Fibroblast of skin of left quadriceps (primary cell): ENCODE measurements at places on chromosomes 12 and 14.

DNA sequence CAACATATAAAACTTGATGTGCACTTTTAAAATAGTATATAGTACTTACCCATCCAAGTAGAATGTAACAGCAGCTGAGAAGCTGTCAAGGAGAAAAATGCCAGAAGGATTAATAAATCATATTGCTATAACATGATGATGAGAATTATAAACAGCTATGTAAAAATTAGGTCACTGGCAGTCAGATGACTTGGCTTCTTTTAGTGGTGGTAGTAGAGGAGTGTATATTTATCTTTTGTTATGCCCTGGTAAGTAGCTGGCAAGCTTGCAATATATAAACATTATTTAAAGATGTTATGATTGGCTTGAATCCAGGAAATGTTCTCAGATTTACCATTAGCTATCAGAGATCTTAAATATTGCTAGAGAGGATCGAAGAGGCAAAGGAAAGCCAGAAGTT is 471.0 kb upstream of the MGAT4C start:
- DNase-seq: peak; percentile 40

GRCh38 chr14:70924521-70924920 is 17.3 kb downstream of the PCNX1 start:
- no peak for DNase-seq

DNA sequence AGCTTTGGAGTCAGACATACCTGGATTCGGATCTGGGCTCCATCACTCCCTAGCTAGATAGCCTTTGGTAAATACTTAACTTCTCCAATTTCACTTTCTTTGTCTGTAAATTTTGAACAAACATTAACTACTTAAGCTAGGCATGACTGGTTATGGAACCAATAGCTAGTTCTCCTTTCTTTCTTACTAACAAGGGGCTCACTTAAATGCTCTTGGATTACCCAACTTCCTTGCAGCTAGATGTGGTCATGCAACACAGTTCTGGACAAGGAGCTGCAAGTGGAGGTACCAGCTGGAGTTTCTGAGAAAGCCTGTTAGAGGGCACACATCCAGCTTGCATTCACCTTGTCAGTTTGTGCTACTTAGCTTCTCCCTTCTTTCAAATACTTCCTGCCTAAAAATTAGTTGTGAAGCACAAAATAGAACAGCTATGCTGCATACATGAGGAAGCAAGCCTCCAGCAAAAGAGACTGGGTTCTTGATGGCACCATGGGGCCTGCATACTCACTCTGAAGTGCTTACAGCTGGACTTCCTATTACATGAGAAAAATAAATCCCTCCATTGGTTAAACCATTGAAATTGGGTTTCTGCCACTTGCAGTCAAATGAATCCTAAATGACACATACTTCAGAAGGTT is 210.1 kb upstream of the EEA1 start:
- no peak for DNase-seq

- DNase-seq: no peak
Measured at GRCh38 chr12:11660624-11661023, 11.2 kb downstream of the ETV6 start.

GRCh38 chr14:101010835-101011234 is 107.3 kb upstream of the RTL1 start:
- DNase-seq: no peak

DNA sequence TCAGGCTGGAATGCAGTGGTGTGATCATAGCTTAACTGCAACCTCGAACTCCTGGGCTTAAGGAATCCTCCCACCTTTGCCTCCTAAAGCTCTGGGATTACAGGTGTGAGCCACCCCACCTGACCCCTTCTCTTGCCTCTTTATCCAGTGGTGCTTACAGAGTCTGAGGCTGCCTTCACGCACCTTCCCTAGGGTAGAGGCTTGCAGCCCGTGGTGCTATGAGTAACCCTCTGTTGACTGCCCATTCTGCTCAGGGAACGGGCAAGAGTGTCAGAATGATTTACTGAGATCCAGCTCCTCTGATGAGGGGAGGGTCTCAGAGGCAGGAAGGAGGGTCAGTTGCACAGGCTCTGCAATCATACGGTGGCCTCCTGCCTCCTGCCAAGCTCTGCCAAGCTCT is 125.1 kb upstream of the TBX3 start:
- DNase-seq: no peak

GRCh38 chr14:74960736-74961135 is 5.3 kb upstream of the PGF start:
- DNase-seq: no peak

DNA sequence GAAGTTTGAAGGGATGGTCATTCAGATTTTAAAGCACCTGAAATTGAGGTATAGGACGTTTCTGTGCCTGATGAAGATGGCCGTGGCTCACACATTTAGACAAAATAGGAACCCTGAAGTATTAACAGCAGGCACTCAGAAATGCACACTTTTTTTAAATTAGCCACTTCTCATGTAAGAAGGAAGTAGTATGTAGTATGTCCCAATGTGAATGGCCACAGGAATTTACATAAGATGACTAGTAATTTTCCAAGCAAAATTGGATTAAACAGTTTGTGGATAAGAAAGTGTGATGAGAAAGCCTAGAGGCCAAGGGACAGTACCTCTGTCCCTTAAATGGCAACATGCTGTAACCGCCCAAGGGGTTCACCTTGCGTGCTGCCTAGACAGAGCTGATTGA is 1.8 kb upstream of the MIS18BP1 start:
- DNase-seq: no peak

- no peak for DNase-seq
Measured at GRCh38 chr12:1425396-1425729, 169.0 kb downstream of the FBXL14 start.

- DNase-seq: no peak
Measured at GRCh38 chr14:79543967-79544697, 667.2 kb downstream of the DIO2 start.

DNA sequence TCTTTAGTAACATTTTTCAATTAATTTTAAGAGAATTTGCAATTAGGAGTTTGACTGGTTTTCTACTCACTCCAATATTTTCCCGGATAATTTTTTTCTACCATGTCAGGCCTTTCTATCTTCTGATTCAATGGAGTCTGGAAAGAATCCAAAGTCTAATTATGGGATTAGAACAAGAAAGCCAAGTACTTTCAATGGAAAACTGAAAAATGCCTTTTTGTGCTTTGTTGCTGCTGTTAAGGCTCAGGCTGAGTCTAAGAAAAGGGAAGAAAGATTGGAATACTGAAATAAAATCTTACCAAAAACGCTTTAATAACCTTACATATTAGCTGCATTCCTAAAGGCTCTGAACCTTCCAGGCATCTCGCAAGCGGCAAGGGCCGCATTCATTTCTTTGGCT is 24.4 kb upstream of the DHRS4 start:
- no peak for DNase-seq

DNA sequence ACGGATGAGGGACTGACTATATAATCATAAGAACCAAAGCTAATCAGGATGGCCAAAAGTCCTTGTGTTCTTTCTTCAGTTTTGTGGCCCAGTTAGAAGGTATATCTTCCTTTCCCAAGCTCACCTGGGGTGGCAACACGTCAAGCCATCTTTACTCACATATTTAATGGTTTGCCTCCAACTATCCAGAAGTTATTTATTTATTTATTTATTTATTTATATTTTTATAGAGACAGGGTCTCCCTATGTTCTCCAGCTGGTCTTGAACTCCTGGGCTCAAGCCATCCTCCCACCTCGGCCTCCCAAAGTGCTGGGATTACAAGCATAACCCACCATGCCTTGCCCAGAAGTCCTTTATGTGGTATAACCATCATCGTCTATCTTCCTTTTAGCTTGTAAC is 11.8 kb upstream of the SP7 start:
- no peak for DNase-seq

- DNase-seq: no peak
Measured at GRCh38 chr12:106773286-106774004, 1.0 kb upstream of the RIC8B start.

DNA sequence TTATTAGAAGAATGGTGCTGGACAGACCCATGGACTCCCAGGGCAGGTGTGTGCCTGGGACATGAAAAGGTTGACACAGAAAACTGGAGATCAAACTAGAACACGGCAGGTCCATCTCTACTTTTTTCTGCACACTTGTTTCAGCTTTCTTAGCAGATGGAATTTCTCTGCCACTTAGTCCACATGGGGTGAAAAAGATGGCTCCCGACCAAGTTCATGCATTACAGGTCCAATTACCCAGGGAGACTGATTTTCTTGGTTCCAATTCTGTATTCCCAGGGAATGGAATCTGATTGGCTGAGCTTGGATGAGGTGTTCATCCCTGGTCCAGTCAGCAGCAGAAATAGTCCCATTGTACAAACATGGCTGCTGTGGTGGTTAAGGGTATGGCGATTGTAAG is 238.9 kb upstream of the SRRM4 start:
- DNase-seq: no peak

GRCh38 chr12:47825173-47825639 is 5.5 kb upstream of the HDAC7 start:
- DNase-seq: no peak

GRCh38 chr12:86389949-86390348 is 133.8 kb upstream of the MGAT4C start:
- no peak for DNase-seq

DNA sequence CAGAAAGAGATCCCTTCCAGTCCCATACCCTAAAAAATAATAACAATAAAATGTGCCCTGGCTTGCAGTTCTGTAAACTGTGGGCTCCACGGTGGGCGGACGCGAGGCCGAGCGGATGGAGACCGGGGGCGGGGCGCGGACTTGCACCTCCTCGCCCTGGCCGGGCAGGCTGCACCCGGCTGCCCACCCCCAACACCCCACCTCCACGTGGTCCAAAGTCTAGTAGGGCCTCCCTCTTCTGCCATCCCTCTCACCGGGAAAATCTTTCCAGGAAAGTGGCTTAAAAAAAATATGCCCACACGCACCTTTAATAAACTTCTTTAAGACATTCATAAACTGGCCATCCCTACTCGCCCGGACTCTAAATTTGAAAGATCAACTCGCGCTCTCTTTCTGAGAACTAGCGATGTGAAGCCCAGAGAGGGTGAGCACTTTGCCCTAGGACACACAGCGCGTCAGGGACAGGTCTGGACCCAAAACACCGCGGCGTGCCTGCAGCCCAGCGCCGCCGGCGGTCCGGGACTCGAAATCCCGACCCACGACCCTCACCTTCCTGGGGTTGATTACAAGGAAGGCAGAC is 1.9 kb upstream of the BCL11B start:
- no peak for DNase-seq

DNA sequence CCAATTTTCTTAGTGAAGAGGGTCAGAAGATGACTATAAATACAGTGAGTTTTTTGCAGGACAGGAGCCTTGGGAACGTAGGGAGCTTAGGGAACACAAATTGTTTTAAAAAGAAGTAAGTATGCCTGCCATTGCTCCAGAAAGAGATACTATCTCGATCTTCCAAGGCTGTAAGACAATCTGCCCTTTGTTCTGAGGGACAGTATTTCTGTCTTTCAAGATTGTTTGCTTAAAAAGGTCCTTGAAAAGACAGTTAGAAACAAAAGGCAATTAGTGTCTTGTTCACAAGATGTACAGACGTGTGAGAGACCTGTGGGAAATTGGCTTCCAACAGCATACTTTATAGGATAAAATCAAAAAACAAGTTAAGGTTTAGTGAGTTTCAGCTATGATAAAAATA is 321.2 kb upstream of the FAR2 start:
- no peak for DNase-seq
